ENCODE measurements at places on chromosomes 2 and 18.

DNA sequence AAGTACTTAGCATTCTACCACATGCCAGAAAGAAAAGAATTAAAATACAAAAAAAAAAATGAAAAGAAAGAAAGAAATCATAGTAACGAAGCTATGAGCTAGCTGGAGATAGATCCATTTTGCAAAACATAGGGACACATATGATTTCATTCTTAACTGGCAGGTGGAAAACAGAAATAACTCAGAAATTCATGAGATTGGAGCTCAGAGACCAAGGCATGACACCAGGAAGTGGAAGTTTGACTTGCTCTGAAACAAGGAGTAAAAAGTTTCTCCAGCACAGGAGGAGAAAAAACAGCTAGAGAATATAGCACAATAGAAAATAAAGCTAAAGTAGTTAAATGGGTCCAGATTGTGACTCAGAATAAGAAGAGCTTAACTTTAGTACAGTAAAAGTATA is 278.1 kb downstream of the ZEB2 start:
- DNase-seq, result no peak

GRCh38 chr18:59033359-59033758 is 106.3 kb upstream of the SEC11C start:
- DNase-seq, result no peak

GRCh38 chr2:20541651-20542050 is 94.8 kb downstream of the RHOB start:
- DNase-seq, result no peak

- DNase-seq, result no peak
Observed at GRCh38 chr2:216888081-216888480, 28.2 kb upstream of the TNP1 start.

GRCh38 chr2:216732334-216732733 is 37.0 kb upstream of the IGFBP5 start:
- no peak for DNase-seq

GRCh38 chr2:234533626-234534025 is 36.7 kb upstream of the ARL4C start:
- no peak for DNase-seq

- no peak for DNase-seq
Observed at GRCh38 chr2:158650646-158651357, 144.3 kb upstream of the DAPL1 start.

- DNase-seq, result peak; percentile 28
Observed at GRCh38 chr2:190344276-190344827, 963 bp downstream of the INPP1 start.

DNA sequence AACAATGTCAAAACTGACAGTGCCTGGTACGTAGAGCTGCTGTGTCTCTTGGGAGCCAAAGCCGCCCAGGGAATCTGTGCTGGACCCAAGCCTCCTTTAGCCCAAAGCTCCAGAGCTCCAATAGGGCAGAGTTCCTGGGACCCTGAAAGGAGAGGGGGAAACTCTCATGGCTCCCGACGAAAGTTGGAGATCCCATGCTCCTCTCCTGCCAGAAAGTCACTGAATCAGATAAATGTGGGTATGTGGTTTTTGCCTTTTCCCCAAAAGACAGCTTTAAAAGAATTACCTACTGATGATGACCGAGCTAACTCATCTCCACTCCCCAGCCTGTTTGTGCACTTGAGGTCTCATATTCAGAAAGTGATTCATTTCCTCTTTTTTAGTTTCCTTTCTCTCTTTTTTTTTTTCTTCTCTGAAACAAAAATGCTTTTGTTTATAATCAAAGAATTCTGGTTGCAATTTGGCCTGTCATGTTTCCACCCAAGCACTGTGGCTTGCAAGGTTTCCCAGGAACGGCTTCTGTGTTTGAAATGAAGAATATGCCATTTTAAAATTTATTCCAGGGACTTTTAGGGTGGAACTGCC is 14.1 kb upstream of the PMAIP1 start:
- peak; percentile 28 for DNase-seq

GRCh38 chr2:22798386-22798785 is 586.6 kb upstream of the KLHL29 start:
- DNase-seq, result no peak

GRCh38 chr2:157825885-157826284 is 50.2 kb downstream of the ACVR1 start:
- no peak for DNase-seq

GRCh38 chr2:12501469-12502158 is 215.1 kb upstream of the TRIB2 start:
- peak; percentile 57 for DNase-seq

DNA sequence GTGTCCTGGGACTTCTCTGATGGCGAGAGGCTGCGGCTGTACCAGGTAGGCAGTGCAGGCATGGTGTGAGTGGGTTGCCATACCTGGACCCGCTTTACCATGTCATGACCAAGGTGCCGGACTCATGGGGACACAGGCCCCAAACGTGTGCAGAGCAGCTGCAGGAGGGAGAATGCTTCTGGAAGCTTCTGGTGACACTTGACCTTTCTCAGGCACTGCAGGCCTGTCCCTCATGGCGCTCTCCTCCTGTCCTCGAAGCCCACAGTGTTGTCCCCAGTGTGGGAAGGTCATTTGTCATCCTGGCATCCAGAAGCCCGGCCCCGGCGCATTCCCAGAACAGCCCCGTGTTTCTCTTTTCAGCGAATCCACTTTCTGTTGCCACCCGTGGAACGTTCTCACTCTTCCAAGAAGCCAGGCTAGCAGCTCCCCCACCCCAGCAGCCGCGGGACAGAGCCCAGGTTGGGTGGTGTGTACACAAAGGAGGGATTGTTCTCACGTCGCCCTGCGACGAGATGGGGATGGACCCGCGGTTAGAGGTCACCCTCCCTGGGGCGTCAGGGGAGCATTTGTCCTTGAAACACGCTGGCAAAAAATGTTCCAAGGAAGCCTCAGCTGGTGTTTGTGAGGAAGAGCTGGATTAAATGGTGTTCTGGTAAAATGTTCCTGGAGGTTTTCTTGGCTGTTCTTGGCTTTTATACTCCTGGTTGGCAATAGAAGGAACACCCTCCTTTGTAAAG is 43.7 kb downstream of the SH3BP4 start:
- DNase-seq, result no peak

- DNase-seq, result no peak
Observed at GRCh38 chr2:223472771-223473170, 129.4 kb downstream of the SCG2 start.

- no peak for DNase-seq
Observed at GRCh38 chr2:218479595-218479994, 60.7 kb downstream of the VIL1 start.

- DNase-seq, result no peak
Observed at GRCh38 chr2:58508006-58508405, 266.9 kb upstream of the FANCL start.

- DNase-seq, result peak; percentile 17
Observed at GRCh38 chr2:144240656-144241339, 279.1 kb downstream of the ZEB2 start.

DNA sequence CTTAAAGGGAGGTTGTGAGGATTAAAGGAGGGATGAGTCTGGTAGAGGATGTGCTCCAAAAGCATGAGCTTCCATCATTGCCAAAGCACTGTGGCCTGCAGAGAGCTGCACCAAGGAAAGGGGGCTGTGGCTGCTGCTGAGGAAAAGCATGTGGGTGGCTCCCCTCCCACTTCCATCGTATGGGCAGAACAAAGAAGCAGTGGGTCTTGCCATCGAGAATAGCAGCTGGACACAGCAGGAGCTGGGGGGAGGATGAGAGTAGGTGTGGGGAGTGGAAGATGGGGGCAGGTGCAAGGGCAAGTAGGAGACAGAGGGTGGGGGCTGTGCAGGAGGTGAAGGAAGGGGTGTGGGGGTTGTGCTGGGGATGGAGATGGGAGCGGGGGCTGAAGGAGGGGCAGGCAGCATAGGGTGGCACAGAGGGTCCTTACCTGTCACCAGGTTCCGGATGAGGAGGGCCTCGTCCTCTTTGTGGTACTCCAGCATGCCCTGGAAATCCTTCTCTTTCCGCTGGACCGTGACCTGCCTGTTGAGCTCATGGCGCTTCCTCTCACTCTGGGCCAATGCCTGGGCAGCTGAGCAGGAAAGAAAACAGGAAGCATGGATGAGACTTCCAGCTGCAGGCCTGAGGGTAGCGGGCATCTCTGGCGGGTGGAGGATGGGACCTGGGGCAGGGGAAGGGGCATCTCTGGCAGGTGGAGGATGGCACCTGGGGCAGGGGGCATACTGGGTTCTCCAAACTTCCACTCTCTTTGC is 33.6 kb upstream of the ACAA2 start:
- DNase-seq, result no peak

- DNase-seq, result no peak
Observed at GRCh38 chr2:216549926-216550690, 51.5 kb downstream of the RPL37A start.

- no peak for DNase-seq
Observed at GRCh38 chr2:223696719-223697118, 94.6 kb upstream of the SCG2 start.

GRCh38 chr18:58381676-58382411 is 247.0 kb downstream of the ALPK2 start:
- DNase-seq, result no peak

- no peak for DNase-seq
Observed at GRCh38 chr2:84417453-84418145, 41.5 kb downstream of the SUCLG1 start.

DNA sequence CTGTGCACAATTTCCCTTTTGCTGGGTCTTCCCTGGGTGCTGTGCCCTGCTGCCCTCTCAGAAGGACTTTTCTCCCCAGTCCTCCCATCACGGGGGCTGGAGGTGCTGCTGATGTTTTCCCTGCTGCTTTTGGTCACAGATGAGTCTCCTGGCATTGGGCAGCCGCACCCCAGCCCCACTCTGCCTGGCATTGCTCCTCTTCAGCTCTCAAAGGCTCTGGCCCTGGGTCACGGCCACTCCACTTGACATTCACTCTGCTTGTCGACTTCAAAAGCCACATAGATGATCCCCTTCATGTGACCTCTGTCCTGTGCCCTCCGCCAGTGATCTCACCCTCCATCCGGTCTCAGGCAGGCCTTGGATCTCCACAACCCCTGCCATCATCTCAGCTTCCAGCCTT is 43.6 kb upstream of the IL1RL1 start:
- DNase-seq, result no peak

- DNase-seq, result no peak
Observed at GRCh38 chr2:108184419-108184818, 55.3 kb upstream of the SULT1C3 start.

DNA sequence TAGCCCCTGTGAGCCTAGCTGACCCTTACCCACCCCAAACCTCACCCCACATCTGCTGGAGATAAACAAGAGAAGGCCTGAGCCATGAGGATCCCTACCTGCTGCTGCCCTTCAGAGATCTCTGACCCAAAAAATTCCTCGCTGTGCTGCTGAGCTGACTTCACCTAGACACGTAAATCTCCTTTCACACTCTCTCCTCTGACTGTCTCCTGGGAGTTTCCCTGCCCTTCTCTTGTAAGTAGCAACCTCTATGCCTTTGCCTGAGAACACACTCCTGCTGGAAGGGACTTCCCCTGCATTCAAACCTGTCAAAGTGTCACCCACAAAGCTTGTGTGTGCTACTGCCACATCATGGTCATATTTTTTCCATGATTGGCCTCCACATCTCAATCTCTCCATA is 134.2 kb upstream of the NOL4 start:
- DNase-seq, result no peak

- DNase-seq, result no peak
Observed at GRCh38 chr2:190139371-190139770, 76.8 kb upstream of the MSTN start.

All from CD4-positive, alpha-beta T cell treated with Interleukin-15 for 1 hour (primary cell).